ENCODE measurements at places on chromosomes 4 and X.

DNA sequence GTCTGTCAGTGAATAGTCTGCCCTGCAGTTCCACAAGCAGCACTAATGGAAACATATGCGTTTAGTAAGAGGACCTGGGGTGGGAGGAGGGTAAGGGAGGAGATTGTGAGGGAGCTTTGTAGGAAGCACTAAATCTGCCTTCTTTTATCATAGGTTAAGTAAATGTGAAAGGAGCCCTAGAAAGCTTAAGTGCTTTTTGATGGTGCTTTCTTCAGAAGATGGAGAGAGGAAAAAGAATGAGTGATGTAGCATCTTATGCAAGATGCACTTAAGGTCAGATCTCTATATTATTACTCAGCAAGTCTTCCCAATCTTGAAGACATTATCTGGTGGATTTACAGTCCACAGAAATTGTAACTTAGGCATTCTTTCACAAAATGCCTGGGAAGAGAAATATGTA lies 322.7 kb downstream of the PDHA2 start:
- no peak for DNase-seq

DNA sequence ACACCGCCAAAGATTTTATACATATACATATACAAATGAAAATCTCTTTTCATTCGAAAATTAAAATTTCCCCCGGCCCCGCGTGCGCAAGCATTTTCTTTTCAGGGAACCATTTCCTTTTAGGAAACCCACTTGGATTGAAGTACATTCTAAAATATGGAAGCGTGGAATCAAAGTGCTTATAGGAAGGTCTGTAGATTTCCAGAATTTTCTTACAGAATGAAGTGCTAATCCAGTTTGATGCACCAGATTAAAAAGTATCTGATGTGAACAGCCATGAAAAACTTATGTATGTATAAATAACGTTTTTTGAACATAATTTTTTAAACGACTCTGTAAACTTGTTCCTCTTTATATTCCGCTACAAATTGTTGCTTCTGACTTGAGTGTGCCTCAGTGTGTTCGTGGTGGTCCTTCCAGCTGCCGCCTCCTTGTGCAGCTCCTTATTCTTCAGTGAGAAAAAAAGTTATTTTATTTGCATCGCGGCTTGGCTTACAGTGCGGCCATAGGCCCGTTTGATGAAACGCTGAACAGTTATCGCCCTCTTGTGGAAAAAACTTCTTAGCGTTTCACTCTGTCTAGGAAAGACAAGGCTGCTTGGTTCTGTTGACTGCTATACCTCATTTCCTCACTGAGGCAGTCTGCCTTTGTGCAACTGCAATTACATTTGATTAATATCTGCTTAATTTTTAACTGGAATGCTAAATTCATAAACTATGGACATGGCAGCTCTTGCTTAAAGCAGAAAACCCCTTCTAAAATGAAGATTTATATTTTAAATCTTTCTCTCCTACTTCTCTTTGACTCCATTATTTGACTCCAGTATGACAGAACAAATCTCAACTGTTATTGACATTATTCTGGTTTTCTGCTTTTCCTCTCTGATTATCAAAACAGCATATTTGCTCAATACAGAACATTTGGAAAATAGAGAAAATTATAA lies 4.7 kb upstream of the NKX6-1 start:
- DNase-seq: no peak

DNA sequence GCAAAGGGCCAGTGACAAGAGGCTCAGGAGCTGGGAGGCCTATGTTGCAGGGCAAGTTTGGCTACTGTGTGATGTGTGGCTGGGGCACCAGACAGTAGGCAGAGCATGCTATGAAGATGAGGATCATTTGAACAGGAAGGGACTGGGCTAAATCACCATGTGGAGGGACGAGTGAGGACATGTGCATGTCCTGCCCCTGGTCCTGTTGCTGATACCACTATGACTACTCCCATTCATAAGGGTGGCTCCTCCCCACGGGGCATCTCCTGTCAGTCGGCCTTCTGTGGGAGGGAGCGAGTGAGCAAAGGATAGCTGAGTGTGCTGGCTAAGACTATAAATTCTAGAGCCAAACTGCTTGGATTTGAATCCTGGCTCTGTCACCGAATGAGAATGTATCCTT lies 139.2 kb downstream of the TMEM164 start:
- no peak for DNase-seq

DNA sequence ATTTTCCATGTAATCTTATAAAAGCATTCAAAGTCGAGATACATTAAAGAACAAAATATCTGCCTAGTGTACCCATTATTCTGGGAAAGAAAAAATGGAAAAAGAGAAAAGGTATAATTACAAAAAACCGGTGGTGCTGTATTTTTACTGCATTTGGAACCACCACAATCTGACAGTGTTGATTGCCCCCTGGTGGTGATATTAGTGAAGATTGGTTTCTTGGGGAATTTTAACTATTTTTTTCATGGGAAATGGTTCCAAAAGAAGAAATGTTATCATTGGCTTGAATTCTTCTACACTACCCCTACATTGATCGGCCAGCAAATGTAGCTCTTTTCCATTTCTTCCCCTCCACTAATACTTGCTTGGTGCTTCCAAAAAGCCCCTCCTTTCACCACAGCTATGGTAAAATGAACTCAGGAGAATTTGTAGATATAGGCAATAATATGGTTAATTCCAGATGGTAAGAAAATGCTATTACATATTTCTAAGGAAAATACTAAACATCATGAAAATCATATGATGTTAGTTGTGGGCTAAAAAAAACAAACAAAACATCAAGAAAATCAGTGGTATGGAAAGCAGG lies 50.0 kb downstream of the COX18 start:
- peak; percentile 13 for DNase-seq

DNA sequence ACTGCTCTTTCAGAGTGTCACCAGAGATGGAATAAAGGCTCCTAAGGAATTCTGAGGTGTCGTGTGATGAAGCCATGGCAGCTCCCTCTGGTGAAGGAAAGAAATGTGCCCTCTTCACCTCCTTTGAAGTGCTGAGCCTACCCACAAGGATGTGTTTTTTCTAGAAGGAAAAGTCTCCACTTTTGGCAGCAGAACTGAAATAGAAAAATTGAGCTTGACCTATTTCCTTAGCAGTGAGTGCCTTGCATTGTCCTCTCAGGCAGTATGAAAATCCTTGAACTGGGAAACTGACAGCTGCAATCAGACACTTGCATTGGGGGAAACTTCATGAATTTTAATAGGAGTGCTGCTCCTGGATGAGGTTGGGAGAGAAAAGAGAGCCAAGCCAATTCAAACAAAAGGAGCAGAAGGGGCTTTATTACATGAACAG lies 95.2 kb downstream of the DCLK2 start:
- no peak for DNase-seq

DNA sequence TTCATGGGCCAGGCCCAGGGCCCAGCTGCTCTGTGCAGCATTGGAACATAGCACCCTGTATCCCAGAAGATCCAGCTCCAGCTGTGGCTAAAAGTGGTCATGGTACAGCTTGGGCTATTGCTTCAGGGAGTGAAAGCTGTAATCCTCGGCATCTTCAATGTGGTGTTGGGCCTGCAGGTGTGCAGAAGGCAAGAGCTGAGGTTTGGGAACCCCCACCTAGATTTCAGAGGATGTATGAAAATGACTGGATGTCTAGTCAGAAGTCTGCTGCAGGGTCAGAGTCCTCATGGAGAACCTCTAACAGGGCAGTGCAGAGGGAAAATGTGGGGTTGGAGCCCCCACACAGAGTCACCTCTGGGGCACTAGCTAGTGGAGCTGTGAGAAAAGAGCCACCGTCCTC lies 341.7 kb downstream of the PPP3CA start:
- DNase-seq: no peak

- DNase-seq: no peak
Observed at GRCh38 chr4:101958547-101958946, 168.0 kb downstream of the BANK1 start.

DNA sequence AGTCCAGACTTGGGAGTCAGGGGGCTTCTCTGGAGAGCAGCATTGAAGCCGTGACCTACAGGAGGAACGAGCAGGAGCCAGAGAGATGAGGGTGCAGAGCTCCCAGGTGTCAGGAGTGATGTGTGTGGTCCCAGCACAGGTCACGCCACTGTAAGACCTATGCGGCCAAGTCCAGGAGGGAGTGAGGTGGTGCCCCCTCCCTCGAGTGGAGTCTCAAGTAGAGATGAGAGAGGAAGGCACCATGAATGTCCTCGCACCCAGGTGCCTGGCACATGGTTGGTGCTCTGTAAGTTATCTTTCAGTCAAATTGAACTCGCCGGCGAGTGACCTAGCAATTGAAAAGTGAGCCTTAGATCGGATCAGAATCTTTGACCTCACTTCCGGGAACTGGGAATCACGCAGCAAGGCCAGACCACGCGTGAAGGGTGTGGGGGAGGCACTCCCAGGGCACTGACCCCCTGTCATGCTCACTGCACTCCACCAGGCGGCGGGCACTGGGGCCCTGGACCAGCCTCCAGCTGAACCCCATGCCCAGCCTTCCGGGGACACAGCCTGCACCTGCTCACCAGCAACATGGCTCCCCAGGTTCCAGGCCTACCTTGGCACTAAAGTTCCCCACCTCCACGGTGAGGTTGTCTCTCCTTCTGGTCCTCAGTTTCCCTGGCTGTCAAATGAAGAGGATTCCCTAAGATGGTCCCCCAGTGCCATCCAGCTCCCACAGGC lies 127.4 kb downstream of the HMX1 start:
- DNase-seq: no peak

GRCh38 chrX:33817266-33817665 lies 314.8 kb downstream of the FAM47A start:
- DNase-seq: no peak

DNA sequence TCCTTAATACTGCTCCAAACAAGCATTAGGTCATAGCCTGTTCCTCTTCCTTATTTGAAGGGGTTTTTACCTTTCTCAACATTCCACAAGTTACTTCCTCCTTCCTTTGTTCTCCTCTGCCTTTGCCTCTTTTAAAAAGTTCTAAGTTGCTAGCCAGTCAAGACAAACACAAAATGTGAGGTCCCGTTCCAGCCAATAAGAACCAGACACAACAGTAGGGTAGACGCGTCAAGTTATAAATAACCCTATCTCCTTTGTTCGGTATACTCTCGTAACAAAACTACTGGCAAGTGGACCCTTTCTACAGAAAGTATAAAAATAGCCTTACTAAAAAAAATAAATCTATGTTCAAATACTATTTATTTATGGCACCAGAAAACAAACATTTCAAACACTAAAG lies 6.3 kb upstream of the ACE2 start:
- no peak for DNase-seq

GRCh38 chr4:54542540-54543041 lies 115.2 kb upstream of the KIT start:
- DNase-seq: no peak

- no peak for DNase-seq
Observed at GRCh38 chr4:182093935-182094334, 149.3 kb upstream of the TENM3 start.

GRCh38 chrX:120334603-120335002 lies 23.3 kb upstream of the TMEM255A start:
- no peak for DNase-seq

DNA sequence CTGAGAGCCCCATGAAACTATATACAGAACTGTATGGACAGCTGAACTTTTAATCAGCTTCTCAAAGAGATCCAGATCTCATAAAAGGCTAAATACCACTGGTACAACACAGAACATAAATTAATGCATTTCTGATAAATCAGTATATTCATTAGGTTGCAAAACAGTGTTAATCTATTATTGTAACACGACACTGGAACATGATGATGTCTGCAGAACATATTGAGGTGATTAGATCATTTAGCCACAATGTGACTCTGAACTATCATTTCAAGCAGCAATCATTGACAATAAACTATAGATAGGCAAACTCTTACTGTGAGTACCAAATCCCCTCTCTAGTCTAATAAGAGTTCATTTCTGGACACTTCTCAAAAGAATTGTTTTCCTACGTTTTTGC lies 50.3 kb downstream of the GASK1B start:
- no peak for DNase-seq

- no peak for DNase-seq
Observed at GRCh38 chrX:145825896-145826295, 8.3 kb downstream of the SLITRK2 start.

GRCh38 chrX:39941332-39941920 lies 156.3 kb downstream of the BCOR start:
- no peak for DNase-seq

GRCh38 chrX:65726715-65727114 lies 59.3 kb downstream of the MSN start:
- DNase-seq: no peak

- DNase-seq: no peak
Observed at GRCh38 chr4:69934150-69934549, 3.3 kb downstream of the CSN1S1 start.

- no peak for DNase-seq
Observed at GRCh38 chrX:133090236-133090809, 6.6 kb downstream of the USP26 start.

Data from right lung (tissue), 10 donors.